Stimulated activated CD8-positive, alpha-beta memory T cell treated with anti-CD3 and anti-CD28 coated beads, Interleukin-4, amount 100 ng/mL, for 1 hour (primary cell): ENCODE measurements at places on chromosomes 2 and 18.

DNA sequence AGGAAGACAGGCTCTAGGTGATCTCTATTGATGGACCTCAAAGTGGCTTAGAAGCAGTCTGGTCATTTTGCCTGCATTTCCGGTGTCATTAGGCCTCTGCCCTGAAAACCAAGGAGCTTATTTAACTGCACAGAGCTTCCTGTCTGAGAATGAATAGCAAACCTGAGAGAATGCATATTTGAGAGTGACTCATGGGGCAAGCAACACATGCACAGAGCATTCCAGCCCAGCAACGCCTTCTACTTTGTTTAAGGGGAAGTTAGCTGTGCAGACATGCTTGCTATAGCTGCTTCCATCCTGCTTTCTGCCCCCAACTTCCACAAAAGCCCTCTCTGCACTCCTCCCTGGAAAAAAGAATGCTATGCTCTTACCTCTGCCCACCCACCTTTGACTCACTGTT is 232.8 kb downstream of the GRB14 start:
- no peak for DNase-seq

DNA sequence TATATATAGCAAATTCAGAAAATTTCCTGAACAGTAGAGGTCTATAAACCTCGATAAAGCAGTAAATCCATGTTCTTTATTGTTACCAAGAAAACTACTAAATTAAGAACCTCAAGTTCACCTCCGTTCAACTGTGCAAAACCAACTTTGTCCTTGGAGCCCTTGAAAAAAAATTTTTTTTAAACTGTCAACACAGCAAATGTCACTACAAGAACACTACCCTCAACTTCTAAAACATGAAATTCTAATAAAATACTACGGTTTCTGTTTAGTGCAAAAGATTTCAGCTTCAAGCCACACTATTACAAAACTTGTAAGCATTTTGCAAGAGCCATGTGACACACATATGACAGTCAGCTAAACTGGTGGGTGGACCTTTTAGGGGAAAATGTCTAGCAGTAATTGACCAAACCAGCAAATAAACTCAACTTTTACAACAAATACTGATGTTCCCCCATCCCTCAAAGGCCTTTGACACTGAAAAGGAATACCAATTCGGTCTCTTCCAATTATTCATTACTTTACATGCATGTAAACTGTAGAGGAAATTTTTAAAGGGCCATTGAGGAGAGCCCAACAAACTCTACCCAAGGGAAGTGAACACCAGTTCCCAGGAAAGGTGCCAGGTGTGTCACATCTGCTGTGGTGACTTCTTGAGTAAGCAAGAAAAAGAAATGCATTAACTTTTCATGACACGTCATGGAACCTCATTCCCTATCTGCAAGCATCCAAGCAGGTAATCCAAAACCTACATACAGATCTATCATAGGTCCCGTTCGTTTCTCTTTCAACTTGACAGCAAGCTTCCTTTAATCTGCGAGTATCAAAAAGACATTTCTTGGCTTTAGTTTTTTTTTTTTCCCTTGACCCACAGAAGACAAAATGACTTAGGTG is 1.4 kb downstream of the RAB1A start:
- no peak for DNase-seq

GRCh38 chr2:189511960-189512319 is 68.6 kb downstream of the SLC40A1 start:
- no peak for DNase-seq

DNA sequence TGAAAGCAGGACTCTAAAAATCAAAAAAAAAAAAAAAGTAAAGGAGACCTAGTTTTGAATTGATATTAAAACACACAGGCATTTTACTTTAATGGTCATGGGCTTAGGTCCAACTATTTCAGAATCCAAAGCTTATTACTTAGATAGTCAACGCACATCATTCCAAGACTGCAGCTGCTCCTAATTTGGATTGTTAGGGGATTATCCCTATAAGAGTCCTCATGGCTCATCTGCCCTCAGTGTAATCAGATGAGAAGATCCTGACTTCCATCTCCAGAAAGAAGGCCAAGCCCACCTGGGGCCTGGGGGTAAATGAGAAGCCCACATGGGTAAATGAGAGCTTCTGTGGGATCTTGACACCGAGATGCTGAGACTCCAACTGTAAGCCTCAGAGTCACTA is 424.2 kb downstream of the NRXN1 start:
- DNase-seq: no peak

DNA sequence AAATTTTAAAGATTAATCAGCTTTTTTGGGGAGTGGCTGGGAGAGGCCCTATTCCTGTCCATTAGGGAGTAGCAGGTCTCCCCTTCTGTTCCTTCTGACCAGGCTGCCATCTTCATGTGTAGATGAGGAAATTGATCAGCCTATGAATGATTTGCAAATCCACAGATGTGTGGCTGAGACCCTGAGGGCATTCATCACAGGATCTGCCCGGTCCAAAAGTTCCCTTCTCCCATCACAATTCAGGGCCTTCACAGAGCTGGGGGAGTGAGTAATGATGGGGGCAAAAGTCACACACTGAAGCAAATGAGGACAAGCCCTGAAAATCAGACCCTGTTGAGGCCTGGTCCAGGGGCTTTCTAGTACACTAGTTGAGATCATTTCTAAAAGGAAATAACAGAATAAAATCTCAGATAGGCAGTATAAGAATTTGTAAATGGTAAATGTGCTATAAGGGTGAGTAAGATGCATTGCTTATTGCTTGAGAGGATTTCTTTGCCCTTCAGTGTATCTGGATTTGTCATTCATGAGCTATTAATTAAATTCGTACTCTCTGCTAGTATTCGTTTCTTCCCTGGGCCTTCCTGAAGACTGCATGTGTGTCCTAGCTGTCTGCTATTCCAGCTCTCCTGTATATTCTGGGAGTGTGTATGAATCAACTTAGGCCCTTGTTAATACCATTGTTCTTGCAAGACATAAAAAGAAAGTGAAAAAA is 53.2 kb downstream of the SETBP1 start:
- DNase-seq: no peak

- DNase-seq: no peak
Measured at GRCh38 chr2:109131777-109132176, 2.8 kb downstream of the SH3RF3 start.

DNA sequence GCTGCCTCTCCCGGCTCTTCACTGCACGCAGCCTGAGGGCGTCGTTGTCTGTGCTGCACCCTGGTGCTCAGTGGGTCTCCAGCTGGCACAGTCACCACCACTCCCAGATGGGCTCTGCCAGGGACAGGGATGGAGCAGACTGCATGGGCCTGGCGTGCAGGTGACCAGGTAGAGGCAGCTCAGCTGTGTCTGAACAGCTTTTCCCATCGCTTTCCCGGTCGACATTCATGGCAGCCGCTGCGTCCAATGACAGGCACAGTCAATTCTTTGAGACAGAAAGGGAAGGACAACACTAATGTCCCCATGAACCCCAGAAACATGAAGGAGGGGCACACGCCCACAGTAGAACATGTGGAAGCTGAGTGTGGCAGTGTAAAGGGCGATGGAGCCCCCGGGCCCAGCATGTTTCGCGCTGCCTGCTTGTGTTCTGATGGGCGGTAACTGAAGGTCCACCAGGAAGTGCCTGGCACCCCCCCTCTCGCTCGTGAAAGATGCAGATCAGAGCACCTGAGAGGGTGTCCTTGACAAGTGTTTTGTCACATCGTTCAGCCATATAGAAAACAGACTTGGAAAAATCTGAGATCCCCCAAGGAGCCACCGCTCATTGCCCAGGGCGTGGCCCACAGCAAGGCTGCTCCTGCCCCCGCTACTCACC is 122.4 kb downstream of the NFATC1 start:
- DNase-seq: no peak

- no peak for DNase-seq
Measured at GRCh38 chr18:70376137-70376913, 87.5 kb downstream of the SOCS6 start.

DNA sequence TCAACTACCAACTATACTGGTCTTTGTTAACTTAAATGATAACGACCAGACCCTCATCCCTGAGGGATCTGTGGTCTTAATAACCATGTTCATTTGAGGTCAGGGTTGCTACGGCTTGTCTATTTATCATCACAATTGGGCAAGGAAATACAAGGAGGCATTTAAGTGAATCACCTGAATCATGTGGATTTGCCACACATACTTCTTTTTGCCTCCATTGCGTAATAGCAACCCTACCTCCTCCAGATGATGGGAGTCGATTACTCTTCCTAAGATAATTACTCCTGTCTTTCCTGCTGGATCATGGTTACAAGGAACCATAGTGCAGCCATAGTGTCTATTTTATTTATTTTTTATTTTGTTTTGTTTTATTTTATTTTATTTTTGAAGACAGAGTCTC is 42.2 kb downstream of the TAF4B start:
- DNase-seq: no peak
